Mesendoderm (in vitro differentiated cells): ENCODE measurements at places on chromosomes 7 and 10.

GRCh38 chr7:24670782-24671181 is 86.5 kb downstream of the GSDME start:
- DNase-seq, result no peak

- DNase-seq, result peak; percentile 71
These were observed 47.9 kb downstream of the PWWP2B start for GRCh38 chr10:132444877-132445351.

- peak; percentile 6 for DNase-seq
These were observed 873.7 kb downstream of the NXPH1 start for GRCh38 chr7:9307131-9307530.

- no peak for DNase-seq
These were observed at the start of gene PRKAR1B for GRCh38 chr7:727104-727805. PRKAR1B (minus strand) TSS chr7:727281; CDS start chr7:711505, 15,776 bp downstream.

GRCh38 chr10:105864854-105865253 is 1223.8 kb downstream of the SORCS3 start:
- DNase-seq, result no peak
